ENCODE measurements at places on chromosomes 6 and 20.
A peak's percentile ranks its signal among the peaks of the same experiment; 100 is the strongest.

DNA sequence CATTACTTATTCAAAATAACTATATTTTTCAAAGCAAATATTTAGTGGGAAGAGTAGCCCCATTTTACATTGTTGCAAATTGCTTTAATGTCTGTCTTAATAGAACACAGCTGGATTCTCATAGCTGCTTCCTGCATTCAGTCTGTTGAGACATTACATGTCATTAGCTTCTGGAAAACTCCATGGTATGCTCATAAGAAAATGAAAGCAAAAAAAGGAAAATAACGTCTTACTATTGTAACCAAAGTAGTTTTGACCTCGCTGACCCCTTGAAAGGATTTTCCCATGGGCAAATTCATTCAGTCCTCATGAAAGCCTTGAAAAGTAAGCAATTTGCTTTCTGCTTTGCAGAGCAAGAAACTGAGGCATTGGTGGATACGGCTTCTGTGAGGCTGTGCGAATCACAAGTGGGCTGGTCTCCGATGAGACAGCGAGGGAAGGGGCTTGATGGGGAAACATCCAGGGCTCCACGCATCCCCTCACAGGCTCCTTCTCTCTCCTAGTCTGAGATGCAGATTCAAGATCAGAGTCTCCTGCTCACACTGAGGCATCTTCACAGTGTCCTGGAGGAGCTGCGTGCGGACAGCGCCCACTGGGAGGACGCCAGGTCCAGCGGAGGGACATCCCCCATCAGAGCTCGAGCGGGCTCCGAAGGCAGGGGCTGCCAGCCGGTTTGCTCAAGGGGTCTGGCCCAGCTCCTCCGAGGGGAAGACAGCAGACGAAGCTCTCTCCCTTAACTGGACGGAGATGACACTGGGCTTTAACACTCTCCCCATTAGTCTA is 3.3 kb downstream of the C20orf202 start:
- DNase-seq, result no peak

GRCh38 chr6:31476515-31477139 is 21.3 kb upstream of the MICB start:
- no peak for DNase-seq

DNA sequence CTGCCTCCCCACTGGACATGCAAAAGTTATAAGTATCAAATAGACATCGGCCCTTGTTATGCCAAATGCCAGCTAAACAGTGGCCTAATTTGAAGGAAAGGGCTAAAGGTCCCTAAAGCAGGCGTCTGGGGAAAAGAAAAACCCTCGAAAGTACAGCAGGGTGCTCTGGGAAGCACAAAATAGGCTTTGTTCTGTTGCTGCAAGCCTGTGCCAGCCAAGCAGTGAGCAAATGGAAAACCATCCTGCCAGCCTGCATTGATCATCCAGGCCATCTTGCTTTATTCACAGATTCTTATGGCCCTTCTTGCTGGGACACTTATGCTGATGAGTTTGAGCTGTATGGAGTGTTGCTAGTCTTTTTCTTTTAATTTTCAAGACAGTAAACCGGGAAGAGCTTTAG is 62.2 kb upstream of the PLEKHG1 start:
- no peak for DNase-seq

- no peak for DNase-seq
Observed at GRCh38 chr20:38764567-38765318, 16.5 kb downstream of the ACTR5 start.

DNA sequence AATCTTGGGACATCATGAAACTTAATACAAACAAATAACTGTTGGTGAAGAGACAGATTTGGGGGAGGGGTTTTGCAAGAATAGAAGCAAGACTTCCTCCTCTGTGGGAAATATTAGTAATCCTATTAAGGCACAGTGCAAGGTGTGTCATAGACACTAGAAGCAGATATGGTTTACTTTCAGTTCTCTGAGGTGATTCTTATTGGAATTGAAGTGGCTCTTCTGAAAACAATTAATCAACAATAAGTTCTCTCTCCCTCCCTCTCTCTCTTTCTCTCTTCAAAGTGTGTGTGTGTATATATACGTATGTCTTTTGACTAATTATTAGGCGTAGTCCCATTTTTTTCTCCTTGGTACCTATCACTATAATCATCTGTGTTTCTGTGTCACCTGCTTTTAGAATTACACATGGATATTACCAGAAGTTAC is 99.8 kb downstream of the HIVEP2 start:
- no peak for DNase-seq

- no peak for DNase-seq
Observed at GRCh38 chr6:42257063-42257462, 39.4 kb upstream of the MRPS10 start.

GRCh38 chr6:52115891-52116604 is 28.6 kb upstream of the PKHD1 start:
- DNase-seq, result no peak

DNA sequence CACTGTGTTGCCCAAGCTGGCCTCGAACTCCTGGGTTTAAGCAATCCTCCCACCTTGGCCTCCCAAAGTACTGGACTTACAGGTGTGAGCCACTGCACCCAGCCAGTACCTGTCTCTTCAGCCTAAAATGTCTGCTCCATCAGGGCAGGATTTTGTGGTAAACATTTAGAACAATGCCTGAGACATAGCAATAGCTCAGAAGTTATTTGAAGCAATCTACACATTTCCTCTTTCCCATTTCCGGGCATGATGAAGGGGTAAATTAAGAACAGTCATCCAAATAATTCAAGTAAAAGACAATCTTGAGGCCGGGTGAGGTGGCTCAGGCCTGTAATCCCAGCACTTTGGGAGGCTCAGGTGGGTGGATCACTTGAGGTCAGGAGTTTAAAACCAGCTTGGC is 69.0 kb upstream of the ZNF217 start:
- DNase-seq, result no peak

DNA sequence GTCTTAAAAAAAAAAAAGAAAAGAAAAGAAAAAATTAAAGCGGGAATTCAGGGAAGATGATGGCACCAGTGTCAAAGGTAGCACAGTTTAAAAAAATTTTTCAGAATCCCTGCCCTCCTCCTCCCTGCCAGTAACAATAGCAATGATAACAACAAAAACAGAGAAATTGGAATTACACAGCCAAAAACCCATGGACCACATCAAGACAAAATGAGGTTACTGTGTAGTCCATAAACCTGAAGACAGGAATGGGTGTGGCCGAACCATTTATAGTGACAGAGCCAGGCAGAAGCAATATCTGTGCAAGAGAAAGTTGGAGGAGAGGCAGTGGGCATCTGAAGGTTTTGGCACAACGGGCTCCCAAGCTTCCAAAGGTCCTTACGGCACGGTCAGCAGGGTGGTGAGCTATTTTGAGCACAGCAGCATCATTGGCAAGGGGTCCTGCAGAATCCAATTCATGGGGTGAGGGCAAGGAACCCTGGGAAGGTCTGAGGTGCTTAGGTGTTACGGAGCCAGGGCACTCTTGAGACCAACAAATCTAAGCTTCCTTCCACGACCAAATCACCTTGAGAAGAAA is 202.3 kb downstream of the GMPR start:
- no peak for DNase-seq

GRCh38 chr6:36791521-36792135 is 47.6 kb downstream of the CPNE5 start:
- DNase-seq, result no peak

DNA sequence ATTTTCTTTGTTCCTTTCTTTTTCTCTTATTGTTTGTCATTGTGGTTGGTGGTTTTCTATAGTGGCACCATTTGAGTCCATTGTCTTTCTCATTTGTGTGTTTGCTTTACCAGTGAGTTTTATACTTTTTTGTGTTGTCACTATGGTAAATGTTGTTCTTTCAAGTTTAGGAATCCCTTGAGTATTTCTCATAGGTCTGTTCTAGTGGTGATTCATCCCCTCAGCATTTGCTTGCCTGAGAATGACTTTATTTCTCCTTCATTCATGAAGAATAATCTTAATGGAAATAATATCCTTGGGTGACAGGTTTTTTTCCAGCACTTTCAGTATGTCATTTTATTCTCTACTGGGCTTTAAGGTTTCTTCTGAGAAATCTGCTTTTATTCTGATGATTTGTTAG is 209.2 kb upstream of the ASCC3 start:
- DNase-seq, result no peak

DNA sequence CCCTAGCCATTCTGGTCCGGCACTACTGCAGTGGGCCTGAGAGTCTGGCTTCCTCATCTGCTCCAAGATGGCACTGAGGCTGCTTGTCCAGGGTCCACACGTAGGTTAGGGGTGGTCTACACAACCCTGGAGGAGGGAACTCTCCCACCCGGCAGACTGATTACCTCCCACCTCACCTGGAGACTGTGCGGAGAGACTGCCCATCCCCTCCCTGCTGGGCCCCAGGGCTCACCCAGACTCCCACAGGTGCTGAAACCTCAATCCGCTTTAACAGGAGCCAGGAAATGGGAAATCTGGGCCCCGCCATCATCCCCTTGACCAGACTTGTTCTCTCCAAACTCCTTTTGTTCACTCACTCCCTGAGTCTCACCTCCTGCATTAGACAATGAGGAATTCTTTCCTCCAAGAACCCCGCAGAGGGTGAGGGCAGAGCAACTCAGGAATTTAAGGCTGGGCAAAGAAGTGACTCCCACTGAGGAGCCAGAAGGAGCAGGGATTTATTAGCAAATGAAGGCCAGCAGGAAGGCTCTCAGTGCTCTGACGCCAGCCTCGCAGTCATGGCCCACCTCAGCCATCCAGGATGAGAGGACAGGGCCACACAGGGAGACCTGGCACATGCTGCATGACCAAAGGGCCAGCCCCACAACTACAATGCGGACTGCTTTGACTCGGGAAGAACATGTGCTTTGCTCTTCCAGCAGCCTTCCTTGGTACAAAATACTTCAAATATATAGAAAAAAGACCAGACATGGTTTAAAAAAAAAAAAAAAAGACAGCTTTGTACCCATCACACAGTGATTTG is 53.0 kb downstream of the CDK5RAP1 start:
- no peak for DNase-seq

- no peak for DNase-seq
Observed at GRCh38 chr6:112796712-112797111, 449.6 kb downstream of the RFPL4B start.

- no peak for DNase-seq
Observed at GRCh38 chr20:59831916-59832270, 101.5 kb downstream of the SYCP2 start.

DNA sequence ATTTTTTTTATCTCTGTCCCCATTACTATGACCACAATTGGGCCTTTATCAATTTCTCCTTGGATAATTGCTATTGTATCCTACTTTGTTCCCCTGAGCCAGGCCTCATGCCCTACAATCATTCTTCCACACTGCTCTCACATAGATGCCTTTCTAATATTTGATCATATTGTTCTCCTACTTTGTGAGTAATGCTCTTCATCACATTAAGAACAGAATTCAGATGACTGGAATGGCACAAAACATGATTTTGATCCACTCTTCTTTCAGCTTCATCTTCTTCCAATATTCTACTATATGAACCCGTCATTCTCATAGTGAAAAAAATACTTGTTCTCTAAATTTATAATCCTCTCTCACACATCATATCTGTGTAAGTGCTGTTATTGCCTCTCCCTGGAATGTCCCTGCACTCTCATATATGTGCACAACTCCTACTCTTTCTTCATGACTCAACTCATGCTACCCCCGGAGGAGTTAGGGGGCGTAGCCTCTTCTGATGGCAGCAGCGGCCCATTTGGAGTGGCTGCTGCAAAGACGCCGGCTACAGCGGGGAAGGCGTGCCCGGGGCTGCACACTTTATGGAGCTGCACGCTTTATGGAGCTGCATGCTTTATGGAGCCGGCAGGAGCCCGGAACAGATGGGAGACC is 25.3 kb upstream of the HACE1 start:
- DNase-seq, result no peak

DNA sequence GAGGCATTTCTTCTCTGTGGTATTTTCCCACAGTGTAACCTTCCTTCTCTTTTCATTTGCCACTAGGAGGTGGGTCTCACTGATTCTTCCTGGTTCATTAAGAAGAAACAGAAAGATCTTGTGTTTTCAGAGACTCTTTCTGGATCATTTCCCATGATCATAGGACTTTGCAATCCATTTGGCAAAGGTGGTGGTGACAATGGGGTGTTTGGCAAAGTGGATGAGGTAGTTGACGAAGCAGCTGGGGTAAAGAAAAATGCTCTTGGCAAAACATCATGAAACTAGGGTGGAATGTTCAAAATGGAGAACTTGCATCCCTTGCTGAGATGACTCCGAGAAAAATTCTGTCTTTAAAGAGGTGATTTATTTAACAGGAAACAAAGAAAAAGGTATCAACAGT is 50.6 kb downstream of the TRAF3IP2 start:
- DNase-seq, result no peak

DNA sequence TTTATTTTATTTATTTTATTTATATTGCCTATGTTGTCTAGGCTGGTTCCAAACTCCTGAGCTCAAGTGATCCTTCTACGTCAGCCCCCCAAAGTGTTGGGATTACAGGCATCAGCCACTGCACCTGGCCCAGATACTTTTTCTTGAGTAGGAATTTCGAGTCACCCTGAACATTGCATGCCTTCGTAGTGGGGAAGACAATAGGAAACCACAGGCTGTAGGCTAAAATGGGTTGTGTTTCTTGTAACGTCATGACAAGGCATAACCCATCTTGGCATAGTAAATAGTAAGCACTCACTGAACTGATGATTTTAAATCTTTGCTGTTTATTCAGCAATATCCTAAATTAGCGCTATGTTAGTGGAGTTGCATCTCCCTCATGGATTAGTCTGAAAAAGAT is 34.9 kb downstream of the PTPN1 start:
- no peak for DNase-seq

- DNase-seq, result no peak
Observed at GRCh38 chr6:160156842-160157241, 35.2 kb downstream of the SLC22A1 start.

DNA sequence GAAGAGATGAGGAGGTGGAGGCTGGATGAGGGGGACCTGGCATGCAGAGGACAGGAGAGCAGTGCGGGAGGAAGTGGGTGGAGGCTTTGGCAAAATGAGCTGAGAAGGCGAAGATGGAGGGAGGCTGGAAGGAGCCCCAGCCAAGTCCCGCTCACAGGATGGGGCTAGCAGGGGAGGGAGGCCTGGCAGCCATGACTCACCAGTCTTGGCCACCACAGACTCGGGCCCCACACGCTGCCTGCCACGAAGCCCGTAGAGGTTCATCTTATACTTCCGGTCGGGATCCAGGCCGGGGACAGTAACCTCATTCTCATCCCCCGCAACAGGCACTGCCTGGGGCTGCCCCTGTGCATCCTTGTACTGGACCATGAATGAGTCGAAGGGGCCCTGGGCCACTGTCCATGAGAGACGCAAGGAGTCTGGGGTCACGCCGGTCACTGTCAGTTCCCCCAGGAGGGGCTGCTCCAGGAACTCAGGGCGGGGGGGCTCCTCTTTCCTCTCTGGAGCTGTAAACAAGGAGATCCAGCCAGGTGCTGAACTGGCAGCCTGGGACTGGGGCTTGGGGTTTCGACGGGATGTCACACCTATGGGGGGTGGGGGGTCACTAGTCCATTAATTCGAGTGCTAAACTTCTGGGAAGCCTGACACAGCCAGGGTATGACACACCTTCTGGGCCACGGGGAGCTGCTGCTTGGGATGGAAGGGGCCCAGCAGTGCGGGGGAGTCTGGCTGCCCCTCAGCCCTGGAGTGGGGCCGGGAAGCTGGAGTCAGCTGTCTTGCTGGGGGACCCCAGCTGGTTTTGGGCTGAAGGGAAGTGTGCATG is 27.8 kb downstream of the TNXB start:
- no peak for DNase-seq

- DNase-seq, result peak; percentile 47
Observed at GRCh38 chr6:54717849-54718455, 128.6 kb upstream of the FAM83B start.

GRCh38 chr6:157823001-157823527 is at the start of gene SNX9:
Gene SNX9, plus strand, starts transcription at chr6:157823246. Its CDS starts 189 bp downstream, at chr6:157823435.
- DNase-seq, result peak; percentile 85
